GM12878 (cell line): ENCODE measurements at places on chromosomes 2 and 18.

GRCh38 chr2:163687217-163687616 is 48.6 kb downstream of the FIGN start:
- DNase-seq: no peak

GRCh38 chr18:8799001-8799400 is 93.6 kb downstream of the MTCL1 start:
- no peak for DNase-seq

DNA sequence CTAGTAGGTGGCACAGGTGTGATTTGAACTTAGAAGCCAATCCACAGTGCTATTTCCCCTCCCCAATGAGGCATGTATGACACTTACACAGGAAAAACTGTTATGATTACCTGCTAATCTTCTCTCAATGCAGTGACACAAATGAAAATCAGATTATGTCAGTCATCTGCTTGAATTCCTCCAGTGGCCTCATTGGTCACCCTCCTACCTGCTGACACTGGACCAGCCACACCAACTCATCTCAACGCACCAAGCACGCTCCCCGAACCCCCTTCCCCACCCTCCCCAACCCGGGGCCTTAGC is 82.2 kb upstream of the SEC11C start:
- DNase-seq: no peak

DNA sequence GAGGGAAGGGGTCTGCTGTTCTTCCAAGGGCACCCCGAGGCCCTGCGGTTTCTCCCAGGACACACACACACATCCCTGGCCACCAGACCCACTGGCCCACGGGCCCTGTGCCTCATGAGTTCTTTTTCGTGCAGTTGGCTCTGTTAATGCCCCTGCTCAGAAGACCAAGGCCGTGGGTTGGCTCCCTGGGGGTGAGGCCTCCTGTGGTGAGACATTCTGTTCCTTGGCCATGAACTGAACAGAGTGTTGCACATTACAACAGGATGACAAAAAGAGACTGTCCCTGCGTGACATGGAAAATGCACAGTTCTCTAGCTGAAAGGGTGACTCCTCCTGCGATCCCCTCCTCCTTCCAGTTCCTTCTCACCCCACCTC is 30.7 kb downstream of the SH2D6 start:
- no peak for DNase-seq

DNA sequence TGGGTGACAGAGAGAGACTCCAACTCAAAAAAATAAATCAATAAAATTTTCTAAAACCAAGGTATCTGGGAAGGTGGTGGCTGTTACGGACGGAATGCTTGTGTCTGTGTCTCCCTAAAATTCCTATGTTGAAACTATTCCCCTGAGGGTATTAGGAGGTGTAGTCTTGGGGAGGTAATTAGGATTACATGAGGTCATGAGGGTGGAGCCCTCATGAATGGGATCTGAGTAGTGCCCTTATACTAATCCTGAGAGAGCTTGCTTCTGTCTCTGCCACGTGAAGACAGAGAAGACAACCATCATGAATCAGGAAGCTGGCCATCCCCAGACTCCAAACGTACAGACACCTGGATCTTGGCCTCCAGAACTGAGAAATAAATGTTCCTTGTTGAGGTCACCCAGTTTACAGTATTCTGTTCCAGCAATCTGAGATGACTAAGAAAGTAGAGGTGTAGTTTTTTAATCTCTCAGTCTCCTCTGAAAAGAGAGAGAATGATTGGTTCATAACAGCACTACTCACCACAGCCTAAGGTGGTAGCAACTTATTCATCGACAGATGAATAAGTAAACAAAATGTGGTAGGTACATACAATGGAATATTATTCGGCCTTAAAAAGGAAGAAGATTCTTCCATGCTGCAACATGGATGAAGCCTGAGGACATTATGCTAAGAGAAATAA is 38.4 kb downstream of the TGFBRAP1 start:
- no peak for DNase-seq

- DNase-seq: peak; percentile 52
Measured at GRCh38 chr2:30339071-30339470, 107.7 kb downstream of the LBH start.

GRCh38 chr2:127580167-127581049 is 44.9 kb downstream of the MYO7B start:
- DNase-seq: no peak

- DNase-seq: no peak
Measured at GRCh38 chr2:151189125-151189524, 72.5 kb downstream of the RBM43 start.

DNA sequence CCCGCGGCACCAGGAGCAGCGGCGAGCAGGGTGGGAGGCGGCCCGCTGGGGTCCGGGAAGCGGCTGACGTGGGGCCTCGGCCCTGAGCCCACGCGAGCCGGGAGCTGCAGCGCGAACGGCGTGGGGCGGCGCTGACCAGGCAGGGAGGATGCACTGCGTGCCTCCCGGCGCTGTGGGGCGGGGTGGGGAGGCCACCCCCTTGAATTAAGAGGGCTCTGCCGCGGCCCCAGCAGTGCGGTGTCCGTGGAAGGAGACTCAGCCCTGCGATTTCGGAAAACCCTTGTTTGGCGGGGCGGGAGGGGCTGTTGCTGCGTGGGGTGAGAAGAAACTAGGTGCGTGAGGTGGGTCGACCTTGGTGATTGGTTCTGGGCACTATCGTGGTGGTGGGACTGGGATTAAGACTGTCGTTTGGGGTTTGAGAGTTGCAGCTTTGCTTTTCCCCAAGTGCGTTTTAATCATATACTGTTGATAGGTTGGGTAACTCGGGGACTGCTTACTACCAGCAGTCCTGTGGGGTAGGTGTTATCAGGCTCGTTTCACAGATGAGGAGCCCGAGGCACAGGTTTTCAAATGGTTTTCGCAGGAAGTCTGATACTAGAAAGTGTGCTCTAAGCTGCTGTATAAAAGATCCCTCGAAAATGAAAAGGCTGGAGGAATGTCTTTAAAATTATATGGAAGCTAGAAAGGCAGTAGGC is 722 bp downstream of the ACSL3 start:
- no peak for DNase-seq

GRCh38 chr2:236863729-236864126 is 222.0 kb upstream of the COPS8 start:
- DNase-seq: no peak

DNA sequence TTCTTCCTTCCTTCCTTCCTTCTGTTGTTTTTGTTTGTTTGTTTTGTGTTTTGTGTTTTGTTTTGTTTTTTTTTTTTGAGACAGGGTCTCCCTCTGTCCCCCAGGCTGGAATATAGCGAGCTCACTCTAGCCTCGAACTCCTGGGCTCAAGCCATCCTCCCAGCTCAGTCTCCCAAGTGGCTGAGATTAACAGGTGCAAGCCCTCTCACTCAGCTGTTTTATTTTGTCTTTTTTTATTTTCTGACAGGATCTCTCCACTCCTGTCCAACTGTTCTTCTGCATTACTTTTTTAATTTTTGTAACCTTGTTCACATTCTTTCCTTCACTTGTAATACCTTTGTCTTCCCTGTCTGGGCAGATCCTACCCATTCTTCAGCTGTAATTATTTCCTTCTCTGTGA is 23.6 kb downstream of the MAP3K20 start:
- DNase-seq: no peak

DNA sequence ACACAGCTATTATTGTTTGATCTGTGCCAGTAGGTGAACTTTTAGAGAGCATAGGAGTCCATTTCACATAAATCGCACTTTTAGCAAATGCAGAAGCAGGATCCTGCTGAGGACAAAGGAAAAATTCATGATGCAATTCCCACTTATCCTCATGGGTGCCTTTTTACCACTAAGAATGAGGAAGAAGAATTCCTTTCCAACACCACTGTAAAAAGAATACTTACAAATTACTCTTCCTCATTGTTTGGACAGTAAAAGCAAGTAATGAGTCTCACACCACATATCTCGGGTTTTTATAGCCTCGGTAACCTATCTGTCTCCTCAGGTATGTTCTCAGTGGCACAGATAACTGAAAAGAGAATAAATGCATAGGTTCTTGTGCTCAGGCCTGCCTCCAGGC is 238.5 kb downstream of the MTX2 start:
- no peak for DNase-seq

- no peak for DNase-seq
Measured at GRCh38 chr2:72149556-72150156, 2.0 kb upstream of the CYP26B1 start.

DNA sequence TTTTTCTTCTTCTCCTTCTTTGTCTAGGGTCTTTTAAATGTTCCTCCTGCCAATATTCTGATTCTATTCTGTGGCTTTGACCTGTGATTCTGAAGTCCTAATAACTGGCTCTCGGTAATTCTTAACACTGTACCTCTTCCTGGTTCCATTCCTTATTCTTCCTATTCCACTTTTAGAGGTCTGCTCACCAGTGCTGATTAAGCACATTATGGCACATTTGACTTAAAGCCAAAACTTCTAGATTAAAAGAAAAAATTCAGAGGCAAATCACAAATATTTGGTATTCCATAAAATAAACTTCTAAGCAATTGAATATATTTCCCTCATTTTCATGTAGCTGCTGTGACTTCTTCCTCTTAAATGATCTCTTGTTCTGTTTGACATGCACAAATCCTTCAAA is 47.5 kb downstream of the NXPH2 start:
- DNase-seq: no peak

DNA sequence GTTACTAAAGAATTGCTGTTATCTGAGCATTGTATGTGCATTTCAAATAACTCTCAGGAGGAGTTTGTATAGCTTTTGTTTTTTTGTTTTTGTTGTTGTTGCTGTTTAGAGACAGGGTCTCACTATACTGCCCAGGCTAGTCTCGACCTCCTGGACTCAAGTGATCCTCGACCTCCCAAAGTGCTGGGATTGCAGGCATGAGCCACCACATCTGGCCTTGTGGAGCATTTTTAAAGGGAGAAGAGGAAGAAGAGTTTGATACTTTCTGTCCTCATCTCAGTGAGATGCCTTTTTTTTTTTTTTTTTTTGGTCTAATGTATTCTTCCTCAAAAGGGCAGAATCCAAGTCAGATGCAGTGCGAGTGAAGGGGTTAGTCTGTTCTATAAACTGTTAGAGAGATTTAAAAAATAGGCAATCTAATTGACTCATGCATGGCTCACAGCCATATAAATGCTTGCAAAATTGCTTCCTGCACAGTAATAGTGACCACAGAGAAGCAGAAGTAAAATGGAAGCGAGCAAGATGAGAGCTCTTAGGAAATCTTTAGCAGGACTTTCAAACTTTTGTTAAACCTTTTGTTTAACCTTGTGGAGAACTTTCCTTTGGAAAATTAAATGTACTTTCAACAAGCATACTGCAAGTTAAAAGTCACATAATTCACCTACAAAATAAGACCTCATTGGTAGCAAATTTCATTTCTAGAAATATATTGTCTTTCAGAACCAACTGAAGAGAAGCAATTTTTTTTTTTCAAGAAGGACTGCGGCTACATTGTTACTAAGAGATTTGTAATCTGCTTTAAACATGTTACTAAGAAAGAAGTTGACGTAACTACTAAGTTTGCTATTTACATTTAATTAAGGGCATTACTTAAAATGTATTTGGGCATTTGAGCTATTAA is 52.3 kb upstream of the ROCK1 start:
- DNase-seq: no peak

DNA sequence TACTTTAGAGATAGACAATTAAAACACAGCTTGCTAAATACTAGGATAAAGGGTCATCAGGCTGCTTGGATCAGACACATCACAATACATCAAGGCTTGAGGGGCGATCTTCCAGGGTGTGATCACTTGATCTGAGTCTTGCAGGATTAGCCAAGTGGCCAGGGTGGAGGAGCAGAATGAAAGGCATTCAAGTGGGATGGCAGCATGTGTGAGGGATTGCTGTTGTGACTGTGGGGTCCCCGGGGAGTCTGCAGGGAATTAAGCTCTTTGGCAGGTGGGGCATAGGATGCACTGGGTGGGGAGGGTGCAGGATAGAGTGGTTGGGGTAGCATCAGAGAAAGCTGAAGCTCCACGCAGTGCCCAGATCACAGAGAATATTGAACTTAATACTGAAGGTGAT is 58.0 kb upstream of the TMEM163 start:
- no peak for DNase-seq

- DNase-seq: no peak
Measured at GRCh38 chr18:61141691-61142090, 191.5 kb upstream of the CDH20 start.

- DNase-seq: no peak
Measured at GRCh38 chr2:226333388-226333787, 466.2 kb downstream of the IRS1 start.

DNA sequence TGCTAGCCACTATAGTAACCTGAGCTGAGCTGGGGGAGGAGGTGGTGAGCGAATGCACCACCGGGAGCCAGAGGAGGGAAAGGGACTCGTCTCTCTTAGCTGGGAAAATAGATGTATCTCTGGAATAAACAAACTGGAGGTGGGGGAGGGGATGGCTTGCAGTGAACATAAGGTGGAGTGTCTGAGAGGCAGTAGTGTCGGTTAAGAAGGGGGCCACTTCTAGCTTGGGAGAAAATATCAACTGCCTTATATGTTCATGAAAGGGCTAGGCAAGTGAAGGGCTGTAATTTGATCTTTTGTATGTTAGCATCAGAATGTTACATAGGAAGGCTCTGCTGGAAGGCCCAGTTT is 2.2 kb downstream of the SETBP1 start:
- DNase-seq: no peak

DNA sequence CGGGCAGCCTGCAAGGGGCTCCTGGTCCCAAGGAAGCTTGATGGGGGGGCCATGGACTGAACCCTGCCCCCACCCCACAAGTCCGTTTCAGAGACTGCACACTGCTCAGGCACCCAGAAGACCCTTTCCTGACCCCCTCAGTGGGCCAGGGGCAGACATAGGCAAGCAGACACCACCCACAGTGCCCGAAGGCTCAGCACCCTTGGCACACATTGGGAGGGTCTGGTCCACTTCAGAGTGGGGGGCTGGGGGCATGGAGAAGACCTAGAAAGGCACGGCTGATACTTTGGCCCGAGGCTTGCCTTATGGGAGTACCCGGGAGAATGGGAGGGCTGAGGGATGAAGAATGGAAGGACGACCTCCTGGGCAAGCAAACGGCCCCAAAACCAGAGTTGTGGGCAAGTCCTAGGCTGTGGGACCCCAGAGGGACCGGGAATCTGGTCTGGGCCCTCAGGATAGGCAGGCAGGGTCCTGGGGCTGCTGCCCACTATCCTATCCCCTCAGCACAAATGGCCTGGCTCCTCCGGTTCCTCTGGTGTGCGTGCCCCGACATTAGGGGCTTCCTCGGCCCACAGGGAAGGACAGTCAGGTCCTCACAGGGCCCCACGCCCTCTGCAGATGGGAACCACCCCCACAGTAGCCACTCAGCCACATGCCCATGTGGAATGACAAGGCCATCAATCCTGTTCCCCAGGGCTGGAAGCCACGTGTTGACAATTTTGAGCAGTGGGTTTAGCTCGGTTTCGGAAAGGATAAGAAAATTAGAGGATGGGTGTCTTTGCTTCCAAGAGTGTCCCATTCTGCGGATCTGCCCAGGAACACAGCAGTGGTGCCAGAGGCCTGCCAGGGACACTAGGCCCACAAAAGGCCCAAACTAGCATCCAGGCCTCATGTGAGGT is 15.0 kb upstream of the GPC1 start:
- no peak for DNase-seq

DNA sequence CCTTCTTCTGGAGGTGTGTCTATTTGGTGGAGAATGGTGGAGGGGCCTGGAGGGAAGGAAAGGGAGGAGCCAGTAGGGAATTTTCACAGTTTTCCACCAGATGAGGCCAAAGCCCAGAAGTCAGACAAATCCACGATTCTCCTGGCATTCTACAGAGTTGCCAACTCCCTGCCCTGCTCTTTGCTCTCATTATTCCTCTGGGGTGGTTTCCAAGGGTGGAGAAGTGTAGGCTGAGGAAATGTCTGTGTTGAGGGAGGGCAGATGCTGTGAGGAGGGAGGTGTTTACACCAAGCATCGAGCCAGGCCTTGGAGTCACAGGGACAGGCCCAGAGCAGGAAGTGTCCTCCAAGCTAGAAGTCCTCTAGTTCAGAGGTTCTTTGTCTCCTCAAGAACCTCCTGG is 124.1 kb upstream of the LGALSL start:
- DNase-seq: no peak
